NCI-H1417 (cell line): ENCODE measurements at places on chromosomes 16 and 17.

- peak; percentile 73 for DNase-seq
Observed at GRCh38 chr17:79991924-79992648, 43.6 kb downstream of the TBC1D16 start.

DNA sequence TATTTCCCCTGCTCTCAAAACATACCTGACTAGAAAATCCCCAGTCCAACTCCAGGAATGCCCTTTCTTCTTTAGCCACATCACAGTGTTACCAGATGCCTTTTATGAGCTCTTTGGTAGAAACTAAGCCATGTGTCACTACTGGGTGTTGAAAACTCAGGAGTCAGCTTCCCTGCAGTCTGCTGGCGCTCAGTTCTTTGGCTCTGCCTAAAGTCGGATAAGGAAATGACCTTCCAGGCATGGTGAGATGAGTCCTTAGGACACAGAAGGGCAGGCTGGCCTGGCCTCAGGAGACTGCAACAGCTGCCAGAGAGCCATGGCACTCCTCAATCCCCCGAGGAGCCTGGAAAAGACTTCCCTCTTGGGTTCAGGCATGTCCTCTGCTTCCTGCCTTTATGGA is 89.1 kb downstream of the CDH13 start:
- no peak for DNase-seq

- no peak for DNase-seq
Observed at GRCh38 chr17:42653179-42654124, 5.6 kb upstream of the TUBG2 start.

- no peak for DNase-seq
Observed at GRCh38 chr16:4828567-4829321, 18.3 kb downstream of the GLYR1 start.

- DNase-seq, result no peak
Observed at GRCh38 chr16:85611194-85611443, 2.0 kb upstream of the GSE1 start.

DNA sequence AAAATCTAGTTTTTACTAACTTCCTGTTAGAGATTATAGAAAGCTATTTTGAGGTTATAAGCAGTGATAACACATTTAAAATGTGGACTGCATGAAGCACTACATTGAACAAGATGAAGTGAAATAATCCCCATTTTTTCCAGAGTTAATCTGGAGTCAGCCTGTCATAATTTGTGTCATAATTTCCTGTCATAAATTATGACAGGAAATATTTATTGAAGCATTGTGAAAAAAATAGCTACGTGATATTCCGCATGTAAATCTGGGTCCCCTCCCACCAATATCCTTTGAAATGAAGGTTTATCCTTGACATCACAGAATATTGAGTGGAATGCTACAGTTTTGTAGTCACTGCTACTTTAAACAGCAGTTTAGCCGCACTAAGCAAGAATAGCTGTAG is 40.1 kb downstream of the OMG start:
- no peak for DNase-seq

GRCh38 chr17:82959990-82960418 is 119.4 kb upstream of the METRNL start:
- no peak for DNase-seq

- no peak for DNase-seq
Observed at GRCh38 chr17:62572488-62572887, 55.0 kb upstream of the MRC2 start.

GRCh38 chr17:19290066-19290705 is 53.0 kb downstream of the EPN2 start:
- DNase-seq, result no peak

DNA sequence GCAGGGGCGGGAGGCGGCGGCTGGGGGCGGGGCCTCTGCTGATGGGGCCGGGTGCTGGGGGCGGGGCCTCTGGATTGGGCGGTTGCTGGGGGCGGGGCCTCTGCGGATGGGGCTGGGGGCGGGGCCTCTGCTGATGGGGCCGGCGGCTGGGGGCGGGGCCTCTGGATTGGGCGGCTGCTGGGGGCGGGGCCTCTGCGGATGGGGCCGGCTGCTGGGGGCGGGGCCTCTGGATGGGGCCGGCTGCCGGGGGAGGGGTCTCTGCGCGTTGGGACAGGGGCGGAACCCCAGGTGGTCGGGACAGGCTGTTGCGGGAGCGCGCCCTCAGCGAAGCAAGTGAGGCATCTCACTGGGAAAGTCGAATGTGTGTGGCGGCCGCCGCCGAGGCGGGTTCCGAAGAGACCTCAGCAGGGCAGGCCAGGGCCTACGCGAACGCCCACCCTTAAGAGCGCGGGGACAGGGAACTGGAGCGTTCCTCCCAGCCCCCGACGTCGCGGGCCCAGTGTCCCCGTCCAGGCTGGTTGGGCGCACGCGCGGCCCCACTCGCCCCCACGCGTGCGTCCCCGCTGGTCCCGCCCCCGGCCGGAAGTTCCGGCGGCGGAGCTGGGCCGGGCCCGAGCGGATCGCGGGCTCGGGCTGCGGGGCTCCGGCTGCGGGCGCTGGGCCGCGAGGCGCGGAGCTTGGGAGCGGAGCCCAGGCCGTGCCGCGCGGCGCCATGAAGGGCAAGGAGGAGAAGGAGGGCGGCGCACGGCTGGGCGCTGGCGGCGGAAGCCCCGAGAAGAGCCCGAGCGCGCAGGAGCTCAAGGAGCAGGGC is at the start of gene STUB1:
Gene STUB1 (plus strand): TSS at position 597 of the 811 bp plus-strand sequence. CDS start 116 bp downstream, at position 713.
- peak; percentile 90 for DNase-seq

GRCh38 chr17:30291543-30292285 is at the start of gene BLMH:
Gene BLMH (minus strand): TSS chr17:30291944. CDS start chr17:30291819, 125 bp downstream.
- DNase-seq, result peak; percentile 90

GRCh38 chr17:68296217-68297191 is 5.2 kb downstream of the ARSG start:
- DNase-seq, result no peak
